Fibroblast of upper back skin (primary cell): ENCODE measurements at places on chromosomes 7 and 10.

DNA sequence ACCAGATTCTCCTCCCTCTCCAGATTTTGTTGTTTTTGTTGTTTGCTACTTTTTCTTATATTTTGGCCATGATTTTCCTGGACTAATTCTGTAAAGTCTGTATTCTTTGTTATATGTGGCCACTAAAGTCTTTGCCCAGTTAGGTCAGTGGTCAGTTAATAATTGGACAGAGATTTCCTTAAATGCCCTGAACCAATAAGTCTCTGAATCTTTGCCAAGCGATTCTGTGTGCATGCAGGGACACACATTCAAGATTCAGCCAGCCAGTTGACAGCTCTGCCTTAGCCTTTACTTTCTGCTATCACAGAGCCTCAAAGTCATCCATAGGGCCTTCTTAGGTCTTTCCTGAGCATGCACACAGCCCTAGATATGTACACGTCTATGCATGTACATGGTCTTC is 11.0 kb upstream of the COL17A1 start:
- no peak for DNase-seq

DNA sequence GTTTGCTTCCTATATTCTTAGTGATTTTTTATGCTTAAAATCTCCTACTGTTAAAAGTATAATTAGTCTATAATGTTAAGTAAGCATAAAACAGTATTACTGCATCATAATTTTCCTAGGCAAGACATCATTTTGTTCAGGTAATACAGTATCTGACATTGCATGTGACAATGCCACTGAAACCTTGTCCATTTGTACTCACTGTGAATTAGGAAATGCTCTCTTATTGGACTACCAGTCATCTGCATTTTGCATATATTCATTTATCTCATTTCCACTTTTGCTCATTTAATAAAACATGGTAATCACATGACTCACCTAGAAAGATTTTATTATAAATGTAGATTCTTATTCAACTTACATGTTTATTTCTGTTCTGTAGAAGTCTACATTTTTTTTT is 379.1 kb downstream of the ETV1 start:
- DNase-seq: no peak

- DNase-seq: no peak
Observed at GRCh38 chr10:69010151-69010640, 21.6 kb downstream of the KIFBP start.

- DNase-seq: no peak
Observed at GRCh38 chr10:122349758-122350369, 24.6 kb upstream of the PLEKHA1 start.

DNA sequence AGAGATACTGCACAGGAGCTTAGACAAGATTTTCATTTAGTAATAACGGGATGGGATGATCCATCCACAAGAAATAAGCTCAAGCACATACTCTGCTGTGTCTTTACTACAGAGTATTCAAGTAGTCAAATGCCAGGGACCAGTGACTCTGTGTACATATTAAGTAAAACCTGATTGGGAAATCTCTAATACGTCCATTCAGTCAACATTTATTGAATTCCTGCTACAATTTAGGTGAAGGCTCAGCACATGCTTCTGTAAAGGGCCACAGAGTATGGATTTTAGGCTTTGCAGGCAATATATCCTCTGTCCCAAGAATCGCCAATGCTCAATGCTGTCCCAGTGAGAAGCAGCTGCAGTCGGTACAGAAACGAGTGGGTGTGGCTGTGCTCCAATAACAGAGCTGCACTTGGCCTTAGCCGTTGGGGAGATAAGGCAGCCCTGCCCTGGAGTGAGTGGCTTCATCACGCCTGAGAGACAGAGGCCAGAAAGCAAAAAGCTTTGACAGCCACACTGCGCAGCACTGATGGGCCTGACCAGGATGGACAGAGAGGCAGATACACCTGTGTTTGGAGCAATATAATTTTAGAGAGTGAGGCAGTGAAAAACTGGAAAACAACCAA is 186.8 kb downstream of the PARD3 start:
- DNase-seq: no peak

DNA sequence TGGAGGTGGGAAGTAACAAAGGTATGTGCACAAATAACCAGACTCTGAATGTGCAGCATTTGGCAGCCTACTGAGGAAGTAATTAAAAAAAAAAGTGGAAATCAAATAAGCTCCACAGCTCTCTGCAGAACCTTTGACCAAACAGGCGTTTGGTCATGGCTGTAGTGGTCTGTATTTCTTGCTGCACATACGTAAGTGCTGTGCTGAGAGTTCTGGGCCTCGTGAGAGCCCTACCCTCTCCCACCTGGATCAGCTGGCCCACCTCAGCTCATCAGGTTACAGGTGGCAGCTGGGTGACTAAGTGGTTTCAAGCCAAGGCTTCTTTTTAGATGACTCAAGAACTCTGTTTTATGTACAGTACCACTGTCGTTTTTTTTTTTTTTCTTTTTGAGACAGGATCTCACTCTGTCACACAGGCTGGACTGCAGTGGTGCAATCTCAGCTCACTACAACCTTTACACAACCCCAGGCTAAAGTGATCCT is 178.2 kb upstream of the KLF6 start:
- no peak for DNase-seq

DNA sequence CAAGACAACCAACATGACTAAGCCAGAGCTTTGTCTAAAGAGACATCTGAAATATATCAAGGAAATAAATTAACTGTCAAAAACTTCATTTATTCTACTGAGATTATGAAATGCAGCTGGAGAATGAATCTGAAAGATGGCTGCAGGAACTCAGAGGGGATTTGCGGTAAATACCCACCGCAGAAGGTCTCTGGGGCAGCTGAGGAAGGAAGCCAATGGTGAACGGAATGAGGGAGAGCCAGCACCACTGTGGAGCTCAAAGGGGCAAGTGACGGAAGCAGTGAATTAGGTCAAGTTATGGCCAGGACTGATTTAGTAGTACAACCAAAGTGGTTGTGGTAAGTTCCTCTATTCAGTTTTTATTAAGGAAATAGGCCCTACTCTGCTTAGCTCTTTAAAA is 215.3 kb upstream of the GLI3 start:
- peak; percentile 84 for DNase-seq

- peak; percentile 76 for DNase-seq
Observed at GRCh38 chr7:47314728-47315607, 266.9 kb downstream of the TNS3 start.

GRCh38 chr7:26011039-26011696 is 140.8 kb upstream of the NFE2L3 start:
- DNase-seq: no peak

DNA sequence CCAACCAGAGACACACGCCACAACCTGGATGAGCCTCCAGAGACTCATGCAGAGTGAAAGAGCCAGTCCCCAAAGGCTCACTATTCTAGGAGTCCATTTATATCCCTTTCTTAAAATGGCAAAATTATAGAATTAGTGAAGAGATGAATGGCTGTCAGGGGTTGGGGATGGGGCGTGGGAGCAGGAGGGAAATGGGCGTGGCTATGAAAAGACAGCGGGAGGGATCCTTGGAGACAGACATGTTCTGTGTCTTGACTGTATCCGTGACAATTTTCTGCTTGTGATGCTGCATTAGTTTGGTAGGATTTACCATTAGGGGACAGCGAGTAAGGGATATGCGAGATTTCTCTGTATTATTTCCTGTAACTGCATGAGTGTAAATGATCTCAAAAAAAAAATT is 33.0 kb downstream of the FAM53B start:
- no peak for DNase-seq

GRCh38 chr7:142451296-142451695 is 193.4 kb upstream of the PRSS58 start:
- no peak for DNase-seq
